ENCODE measurements at places on chromosomes 4 and X. TPM values are rescaled to one million over a fixed set of nuclear protein-coding genes. Genes with fewer than 3 reads are reported as not detected.
A peak's percentile ranks its signal among the peaks of the same experiment; 100 is the strongest.

GRCh38 chrX:15930585-15930984, 76.0 kb upstream of the AP1S2 start:
- peak; percentile 49 for DNase-seq

DNA sequence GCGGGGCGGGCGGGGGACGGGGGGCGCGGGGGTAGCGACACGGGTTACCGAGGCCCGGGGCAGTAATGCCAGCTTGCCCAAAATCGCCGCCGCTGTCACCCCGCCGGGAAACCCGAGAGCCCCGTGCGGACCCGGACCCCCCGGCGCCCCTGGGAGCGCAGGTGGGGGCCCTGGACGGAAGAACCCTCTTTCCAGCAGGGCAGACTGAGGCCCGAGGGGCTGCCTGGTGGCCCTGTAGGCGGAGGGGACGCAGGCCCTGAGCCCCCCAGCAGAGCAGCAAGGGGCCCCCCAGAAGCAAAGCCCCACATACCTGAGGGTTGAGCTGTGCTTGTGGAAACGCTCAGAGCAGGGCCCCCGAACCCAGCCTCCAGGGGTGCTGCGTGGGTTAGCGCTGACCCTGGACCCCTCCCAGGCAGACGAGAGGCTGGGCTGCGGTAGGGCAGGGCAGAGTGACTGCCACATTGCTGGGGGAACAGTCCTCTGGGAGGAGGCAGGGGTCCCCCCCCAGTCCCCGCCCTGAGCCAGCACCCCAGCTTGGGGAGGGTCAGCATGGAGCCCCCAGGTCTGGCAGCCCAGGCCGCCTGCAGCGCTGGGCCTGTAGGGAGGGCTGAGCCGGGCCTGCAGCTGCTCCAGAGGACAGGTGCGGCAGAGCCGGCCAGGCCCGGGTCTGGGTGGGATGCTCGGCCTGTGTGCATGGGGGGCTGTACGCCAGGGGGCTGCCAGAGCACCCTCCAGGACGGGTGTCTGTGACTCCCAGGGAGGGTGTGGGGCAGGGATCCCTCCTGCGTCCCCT, 646 bp downstream of the DOK7 start:
- DNase-seq: no peak

DNA sequence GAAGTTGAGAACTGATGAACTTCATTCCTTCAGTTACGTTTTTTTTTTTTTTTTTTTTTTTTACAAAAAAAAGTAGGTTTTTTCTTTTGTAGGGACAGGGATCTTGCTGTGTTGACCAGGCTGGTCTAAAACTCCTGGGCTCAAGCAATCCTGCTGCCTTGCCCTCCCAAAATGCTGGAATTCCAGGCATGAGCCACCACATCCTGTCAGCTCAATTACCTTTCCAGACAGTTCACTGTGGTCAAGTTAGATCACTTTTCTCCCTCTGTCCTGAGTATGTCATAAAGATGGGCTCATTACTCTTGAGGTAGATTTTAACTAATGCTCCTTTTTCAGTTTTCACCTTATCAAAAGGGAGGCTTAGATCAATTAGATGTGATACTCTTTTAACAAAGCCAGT, 10.8 kb upstream of the NR3C2 start:
- DNase-seq: no peak

- no peak for DNase-seq
Observed at GRCh38 chrX:73348977-73349376, 97.9 kb upstream of the CDX4 start.

DNA sequence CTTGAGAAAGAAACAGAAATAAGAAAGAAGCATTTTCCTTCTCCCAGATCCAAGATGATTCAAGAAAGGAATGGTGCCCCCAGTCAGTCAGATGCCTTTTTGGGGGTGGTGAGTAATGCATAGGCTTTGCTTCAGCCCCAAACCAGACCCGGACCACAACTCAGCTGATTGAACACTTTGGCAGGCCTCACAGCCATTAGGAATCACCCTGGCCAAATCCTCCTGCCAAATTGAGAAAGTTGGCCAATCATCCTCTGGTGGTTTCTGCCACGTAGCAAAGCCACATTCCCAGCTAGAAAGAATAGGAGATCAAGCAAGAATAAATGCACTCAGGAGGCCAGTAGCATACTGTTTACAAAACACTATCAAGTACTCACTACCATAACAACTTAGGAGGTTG, 33.7 kb downstream of the FRMD7 start:
- no peak for DNase-seq

GRCh38 chr4:113069212-113069892, 19.9 kb downstream of the ANK2 start:
- DNase-seq: peak; percentile 33

DNA sequence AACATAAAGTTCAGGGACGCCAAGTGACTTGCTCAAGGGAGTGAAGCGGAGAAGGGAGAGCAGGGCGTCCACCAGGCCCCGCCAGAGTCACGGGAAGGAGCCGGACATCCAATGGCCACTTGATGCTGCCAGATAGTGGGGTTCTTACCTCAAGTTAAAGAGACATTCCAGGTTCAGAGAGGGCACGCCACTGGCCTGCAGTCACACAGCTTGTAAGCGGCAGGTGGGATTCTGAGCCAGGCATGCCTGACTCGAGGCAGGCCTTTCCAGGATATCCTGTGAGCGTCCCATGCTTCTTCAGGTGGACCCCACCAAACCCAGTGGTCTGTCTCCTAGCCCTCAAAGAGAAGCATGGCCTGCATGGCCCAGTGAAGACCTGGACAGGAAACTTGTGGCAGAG, 2.4 kb downstream of the MAN2B2 start:
- no peak for DNase-seq

DNA sequence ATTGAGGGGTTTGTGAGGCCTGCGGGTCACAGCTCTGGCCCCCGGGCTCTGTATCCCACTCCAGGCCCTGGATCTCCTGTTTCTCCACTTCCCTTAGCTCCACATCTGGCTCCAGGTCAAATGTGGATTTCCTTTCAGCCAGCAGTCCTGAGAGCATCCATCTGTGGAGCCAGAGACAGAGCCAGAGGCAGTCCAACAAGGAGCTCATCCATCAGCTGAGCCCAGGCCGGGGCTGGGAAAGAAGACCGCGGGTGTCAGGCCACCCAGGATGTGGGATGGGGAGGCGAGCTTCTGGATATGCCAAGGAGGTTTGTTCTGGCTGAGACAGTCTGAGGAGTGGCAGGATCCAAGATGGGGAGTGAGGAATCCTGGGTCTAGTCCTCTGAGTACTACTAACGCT, 91.7 kb downstream of the EFNB1 start:
- no peak for DNase-seq

- DNase-seq: peak; percentile 57
Observed at GRCh38 chr4:84938316-84938715, 28.2 kb downstream of the WDFY3 start.

GRCh38 chr4:78581618-78582017, 30.0 kb downstream of the ANXA3 start:
- DNase-seq: no peak

DNA sequence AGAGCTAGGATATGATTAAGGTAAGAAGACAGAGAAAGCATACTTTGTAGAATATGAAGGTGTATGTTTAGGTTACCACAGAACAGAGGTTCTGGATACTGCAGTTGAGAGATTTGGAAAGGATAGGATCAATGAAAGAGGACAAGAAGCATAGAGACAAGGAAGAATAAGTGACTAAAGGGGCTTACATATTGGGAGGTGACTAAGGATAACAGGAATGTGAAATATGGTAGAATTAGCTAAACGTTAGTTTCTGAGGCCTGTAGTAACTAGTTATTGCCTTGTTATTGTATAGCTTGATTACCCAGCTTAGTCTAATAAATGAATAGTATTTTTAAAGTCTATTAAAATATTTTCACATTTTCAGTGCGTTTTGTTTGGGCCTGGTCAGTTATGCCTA, 38.2 kb downstream of the CENPI start:
- DNase-seq: peak; percentile 60

GRCh38 chrX:96688789-96689188, 4.1 kb downstream of the DIAPH2 start:
- no peak for DNase-seq

DNA sequence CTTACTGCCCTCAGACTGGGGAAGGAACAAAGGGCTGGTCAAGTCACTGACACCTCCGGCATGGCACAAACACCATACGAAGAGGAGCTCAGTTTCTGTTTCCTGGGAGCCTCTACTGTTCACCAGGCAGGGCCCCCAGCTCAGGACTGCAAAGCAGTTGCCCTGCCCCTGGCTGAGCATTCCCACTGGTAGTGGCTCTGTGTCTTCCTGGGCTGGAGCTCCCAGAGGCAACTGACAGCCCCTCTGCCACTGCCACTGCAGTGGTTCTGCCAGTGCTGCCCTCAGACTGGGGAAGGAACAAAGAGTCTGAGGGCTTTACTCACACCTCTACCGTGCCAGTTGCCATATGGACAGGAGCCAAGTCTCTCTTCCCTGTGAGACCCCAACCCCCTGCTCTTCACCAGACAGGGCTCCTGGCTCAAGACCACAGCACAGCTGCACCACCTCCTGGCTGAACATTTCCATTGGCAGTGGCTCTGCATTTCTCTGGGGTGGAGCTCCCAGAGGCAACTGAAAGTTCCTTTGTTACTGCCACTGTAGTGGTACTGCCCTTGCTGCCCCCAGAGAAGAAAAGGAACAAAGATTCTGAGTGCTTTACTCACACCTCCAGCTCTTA, 67.9 kb downstream of the SMARCA5 start:
- DNase-seq: no peak

- peak; percentile 73 for DNase-seq
Observed at GRCh38 chrX:47515941-47516665, 33.1 kb upstream of the ZNF41 start.

DNA sequence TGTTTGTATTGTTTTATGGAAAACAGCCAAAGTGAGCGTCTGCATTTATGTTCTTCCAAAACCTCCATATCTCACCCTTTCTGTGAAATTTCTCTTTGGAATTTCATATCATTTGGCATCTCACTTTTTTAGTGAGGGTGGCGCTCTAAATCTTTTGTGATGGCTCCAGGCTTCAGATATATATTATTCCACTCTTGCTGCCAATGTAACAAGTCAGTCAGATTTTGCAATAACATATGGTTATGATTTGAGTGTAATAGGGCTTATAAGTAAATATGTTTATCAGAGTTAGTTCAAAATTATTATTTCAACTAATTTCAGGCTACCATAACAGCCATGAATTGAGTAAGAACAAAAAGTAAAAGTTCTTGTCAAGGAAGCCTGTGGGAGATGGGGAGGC, 314.7 kb downstream of the PDGFC start:
- DNase-seq: peak; percentile 13

DNA sequence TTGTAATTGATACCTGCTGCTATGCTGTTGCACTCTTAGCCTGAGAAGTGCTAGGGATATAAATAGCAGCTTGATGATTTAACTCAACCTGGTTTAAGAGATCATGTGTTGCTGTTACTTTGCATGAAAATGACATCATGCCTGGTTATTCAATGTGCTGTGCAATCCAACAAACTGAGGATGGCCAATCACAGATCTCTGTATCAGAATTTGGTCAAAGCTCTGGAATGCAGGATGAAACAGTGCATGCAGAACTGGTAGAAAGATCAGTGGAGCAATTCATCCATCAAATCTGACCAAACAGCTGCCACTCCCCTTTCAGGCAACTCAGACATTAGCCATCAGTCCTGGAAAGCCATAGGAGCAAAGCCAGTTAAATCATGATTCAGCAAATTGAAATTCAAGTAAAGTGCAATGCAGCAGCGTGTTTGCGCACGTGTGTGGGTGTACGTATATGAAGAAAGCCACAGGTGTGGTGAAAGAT, 160.3 kb upstream of the RASGEF1B start:
- peak; percentile 100 for DNase-seq

- no peak for DNase-seq
Observed at GRCh38 chr4:16029262-16029661, 54.6 kb downstream of the PROM1 start.

- DNase-seq: no peak
Observed at GRCh38 chrX:31153475-31154047, 81.7 kb upstream of the FTHL17 start.

Gene SPON2
- 5.4 TPM for total RNA-seq

Gene MBNL3
- total RNA-seq: 4.7 TPM

Gene MID2
- total RNA-seq: 28.8 TPM

Gene CXCL10
- 0.13 TPM for total RNA-seq

Gene CCKAR
- not detected for total RNA-seq

Gene CSAG2
- not detected for total RNA-seq

Gene FHIP1A
- 25.2 TPM for total RNA-seq

Data from bronchial epithelial cell (primary cell).